H54 (cell line): ENCODE measurements at places on chromosomes 5 and 9.

GRCh38 chr9:93450945-93451815 lies at the start of gene FAM120A:
FAM120A (plus strand) TSS chr9:93451685; CDS start chr9:93451916, 231 bp downstream.
- DNase-seq: peak; percentile 66

- no peak for DNase-seq
Measured at GRCh38 chr5:41788941-41789368, 81.3 kb downstream of the OXCT1 start.

GRCh38 chr9:26181836-26182235 lies 503.6 kb upstream of the TUSC1 start:
- no peak for DNase-seq

DNA sequence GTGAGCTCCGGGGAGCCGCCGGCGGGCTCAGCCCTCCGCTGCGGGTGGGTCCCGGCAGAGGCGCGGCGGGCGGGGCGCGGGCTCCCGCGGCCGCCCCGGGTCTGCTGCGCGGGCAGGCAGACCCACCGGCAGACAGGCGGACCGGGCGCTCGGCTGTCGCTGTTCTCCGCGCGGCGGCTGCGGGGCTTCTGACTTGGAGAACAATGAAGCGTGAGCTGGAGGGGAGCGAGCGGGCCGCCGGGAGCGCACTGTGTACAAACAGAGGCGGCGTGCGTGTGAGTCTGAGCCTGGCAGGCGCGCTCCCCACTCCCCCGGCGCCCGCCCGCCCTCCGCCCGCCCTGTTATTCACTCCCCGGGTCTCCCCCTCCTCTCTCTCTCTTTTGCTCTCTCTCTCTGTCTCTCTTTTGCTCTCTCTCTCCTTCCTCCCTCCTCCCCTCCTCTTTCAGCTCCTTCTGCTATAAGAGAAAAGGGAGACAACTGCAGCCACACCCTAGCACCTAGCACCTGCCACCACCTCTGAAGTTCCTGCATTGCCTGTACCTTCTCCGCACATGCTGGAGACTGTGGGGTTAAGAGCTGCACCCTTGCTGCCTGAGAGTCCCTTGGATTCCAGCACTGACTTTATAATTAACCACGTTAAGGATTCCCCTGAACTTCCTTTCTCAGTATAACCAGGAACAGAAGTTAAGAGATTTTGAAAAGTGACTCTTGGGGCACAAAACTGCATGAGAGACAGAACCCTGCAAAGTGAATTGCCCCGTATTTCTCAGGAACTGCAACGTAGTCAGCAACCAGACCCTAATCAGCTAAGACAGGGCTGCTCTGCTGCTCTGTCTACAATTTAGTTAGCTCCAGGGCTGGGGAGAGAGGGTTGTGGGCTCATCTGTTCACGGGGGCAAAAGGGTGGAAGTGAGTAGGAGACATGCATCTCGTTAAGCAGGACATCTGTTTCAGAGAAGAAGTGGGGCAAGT lies at the start of gene EDIL3:
Gene EDIL3, minus strand, starts transcription at position 277 of the 972 bp plus-strand sequence. CDS start 506 bp downstream, outside the sequence.
- DNase-seq: peak; percentile 17

DNA sequence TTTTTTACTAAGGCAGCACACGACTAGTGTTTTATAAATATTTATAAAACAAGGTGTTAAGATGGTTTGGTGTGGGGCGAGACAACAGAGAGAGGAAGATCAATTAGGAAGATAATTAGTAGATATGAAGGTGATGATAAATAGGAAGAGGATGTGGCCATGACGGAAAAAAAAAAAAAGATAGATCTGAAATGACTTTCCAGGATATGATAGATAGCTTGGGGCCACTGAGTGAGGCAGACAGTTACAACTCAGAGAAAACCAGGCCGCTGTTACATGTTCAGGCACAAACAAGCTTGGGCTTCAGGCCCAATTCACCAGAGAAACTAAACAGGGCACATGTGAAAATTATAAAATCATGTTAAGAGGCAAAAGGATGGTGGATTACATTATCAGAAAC lies 43.2 kb downstream of the KIAA0825 start:
- DNase-seq: no peak

DNA sequence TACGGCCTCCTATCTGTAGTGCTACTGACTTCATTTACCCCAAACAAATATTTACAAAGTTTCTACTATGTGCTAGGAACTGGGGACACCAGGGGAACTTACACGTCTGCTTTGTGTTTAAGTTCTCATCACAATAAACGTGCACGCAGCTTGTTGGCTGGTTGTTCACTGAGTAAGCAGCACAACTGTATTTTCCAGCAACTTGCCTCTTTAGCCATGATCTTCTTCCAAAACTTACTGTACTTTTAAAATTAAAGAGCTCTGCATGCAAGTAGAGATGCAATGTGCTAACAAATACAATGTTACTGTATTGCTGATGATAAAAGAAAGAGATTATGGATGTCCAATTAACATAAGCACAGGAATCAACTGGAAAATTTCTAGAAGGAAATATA lies 62.8 kb downstream of the RAPGEF1 start:
- DNase-seq: no peak

DNA sequence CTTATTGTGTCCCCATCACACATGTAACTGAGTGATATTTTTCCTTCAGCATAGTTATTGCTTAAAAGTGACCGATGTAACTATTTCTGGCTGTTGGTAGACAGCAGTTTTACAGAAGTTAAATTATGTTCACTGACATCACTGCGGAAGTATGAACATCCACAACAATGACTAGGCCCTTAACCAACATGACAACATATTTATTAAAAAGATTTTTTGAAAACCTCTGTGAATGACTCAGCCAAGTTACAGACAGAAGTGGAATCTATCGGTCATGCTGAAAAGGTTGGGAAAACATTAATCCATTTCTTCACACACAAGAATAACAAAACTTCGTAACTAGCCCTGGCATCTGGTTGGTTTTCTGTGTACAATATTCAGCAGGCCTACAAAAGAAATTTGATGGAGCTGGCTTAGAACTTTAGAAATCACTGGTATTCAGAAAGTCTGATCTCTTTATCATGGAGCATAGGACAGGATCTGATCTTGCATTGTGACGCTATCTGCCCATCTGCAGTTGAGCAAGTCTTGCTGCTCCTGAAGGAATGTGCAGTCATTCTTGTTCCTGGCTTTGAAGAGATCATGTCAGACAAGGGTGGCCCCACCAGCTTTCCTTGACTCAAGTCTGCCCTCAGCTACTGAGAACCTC lies 6.5 kb downstream of the GLIS3 start:
- DNase-seq: no peak

DNA sequence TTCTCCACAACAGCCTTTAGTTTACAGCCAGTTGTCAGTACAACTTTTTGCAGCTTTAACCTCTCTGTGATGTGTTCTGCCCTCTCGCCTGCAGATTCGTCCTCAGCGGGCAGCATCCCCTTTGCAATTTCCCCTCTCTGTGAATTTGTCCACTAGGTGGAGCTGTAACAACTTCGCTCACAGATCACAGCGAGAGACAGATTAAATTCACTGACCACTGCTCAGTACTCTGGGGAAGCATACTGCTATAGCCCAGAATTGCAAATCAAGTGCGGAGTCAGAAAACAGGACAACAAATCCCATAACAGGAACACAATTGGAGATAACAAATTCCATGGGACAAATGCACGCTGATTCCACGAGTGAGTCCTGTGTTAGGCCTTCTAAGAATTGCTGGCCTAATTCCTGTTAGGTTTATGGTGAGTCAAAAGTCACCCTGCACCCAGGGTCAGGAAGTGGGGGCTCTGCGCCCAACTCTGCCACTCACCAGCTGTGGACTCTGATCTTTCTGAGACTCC lies 2124.9 kb downstream of the MAT2B start:
- peak; percentile 39 for DNase-seq

- no peak for DNase-seq
Measured at GRCh38 chr5:166507810-166508425, 1783.5 kb upstream of the WWC1 start.

- no peak for DNase-seq
Measured at GRCh38 chr5:166102947-166103346, 2188.5 kb upstream of the WWC1 start.

GRCh38 chr5:40428126-40428525 lies 251.6 kb upstream of the PTGER4 start:
- DNase-seq: peak; percentile 18

- no peak for DNase-seq
Measured at GRCh38 chr9:33480976-33481375, 7.3 kb upstream of the NOL6 start.

GRCh38 chr5:396531-396961 lies 46.4 kb upstream of the EXOC3 start:
- no peak for DNase-seq

- DNase-seq: peak; percentile 78
Measured at GRCh38 chr5:38420691-38421390, 135.6 kb downstream of the LIFR start.

DNA sequence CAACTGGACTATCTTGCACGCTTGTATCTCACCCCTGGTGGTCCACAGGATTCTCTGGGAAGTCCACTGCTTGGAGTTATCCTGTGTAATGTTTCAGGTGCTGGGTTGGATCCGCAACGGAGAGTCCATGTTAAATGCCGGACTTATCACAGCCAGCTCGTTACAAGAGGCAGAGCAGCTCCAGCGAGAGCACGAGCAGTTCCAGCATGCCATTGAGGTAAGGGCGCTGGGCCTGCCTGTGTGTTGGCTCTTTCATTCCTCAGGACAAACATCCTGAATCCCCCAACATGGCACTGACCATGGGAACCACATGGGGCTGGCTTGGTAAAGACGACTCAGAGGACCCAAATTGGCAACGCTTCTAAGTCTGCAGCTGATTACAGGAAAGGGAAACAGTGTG lies 214.8 kb upstream of the OTULINL start:
- DNase-seq: no peak

GRCh38 chr5:158967541-158967940 lies 132.2 kb downstream of the EBF1 start:
- DNase-seq: no peak

DNA sequence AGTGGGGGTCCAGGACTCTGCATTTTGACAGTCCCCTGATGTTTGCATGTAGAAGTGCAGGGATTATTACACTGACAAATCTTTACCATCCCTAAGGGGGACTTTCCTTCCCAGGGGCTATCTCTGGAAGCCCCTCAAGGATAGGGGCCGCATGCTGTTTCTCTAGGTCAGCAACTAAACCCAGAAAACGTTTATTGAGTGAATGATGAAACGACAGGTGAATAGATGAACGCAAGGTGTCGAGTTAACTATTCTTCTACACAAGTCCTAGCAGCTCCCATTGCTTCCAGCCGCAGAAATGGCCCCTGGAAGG lies 281 bp upstream of the HSD17B4 start:
- DNase-seq: no peak

GRCh38 chr5:2196989-2197619 lies 314.4 kb upstream of the IRX4 start:
- DNase-seq: no peak

DNA sequence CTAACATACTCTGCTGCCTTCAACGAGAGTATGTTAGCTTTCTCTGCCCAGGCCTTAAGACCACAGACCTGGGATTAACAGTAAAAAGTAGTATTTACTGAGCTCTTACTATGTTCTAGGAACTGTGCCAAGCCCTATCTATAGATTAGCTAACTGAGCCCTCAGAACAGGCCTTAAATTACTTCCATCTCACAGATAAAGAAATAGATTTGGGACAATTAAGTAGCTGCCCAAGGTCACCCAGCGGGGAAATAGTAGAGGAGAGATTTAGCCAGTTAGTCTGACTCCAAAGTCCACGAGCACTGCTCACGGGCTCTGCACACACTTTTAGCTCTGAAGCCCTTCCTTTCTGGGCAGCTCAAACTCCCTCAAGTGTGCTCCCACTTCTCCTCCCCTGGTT lies 64.5 kb upstream of the EQTN start:
- DNase-seq: no peak
